Activated CD4-positive, alpha-beta T cell treated with anti-CD3 and anti-CD28 coated beads, Interleukin-2, amount 10 ng/mL, durations not matched to agents 24 days and 14 days (primary cell): ENCODE measurements at places on chromosomes 1 and 21. TPM values are rescaled to one million over a fixed set of nuclear protein-coding genes. Genes with fewer than 3 reads are reported as not detected.

The DNAJC16 gene
- 15.4 and 16.3 TPM in 2 replicates for total RNA-seq

DNA sequence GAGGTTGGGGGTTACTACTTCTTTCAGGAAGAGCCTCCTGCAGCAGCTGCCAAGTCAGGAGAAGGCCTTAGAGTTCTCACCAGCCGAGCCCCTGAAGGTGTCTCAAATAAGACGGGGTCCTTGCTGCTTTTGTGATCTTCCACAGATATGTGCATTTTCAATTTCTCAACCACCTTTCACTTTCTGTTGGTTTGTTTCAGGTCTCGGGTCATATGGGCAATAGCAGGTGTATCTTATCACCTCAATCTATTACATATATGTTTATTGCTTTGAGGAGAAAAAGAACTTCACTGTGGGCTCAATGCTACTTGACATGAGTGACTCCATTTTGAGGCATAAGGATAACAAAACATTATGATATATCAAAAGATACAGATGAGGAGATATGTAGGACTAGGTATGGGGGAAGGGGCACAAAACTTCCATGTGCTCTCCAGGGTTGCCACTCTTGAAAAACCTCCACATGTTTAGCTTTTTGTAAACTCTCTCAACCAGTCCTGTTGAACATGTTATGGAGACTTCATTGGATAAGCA lies 1171.4 kb upstream of the ADGRL2 start:
- no peak overlapping the region for H3K4me3 ChIP-seq
- no peak for DNase-seq
- H3K27ac ChIP-seq: no peak overlapping the region
- no peaks in the 10 kb centered on the region for H3K27me3 ChIP-seq
- no peaks in the 10 kb centered on the region for H3K36me3 ChIP-seq

The HMGN2 gene
- total RNA-seq: 528 and 545 TPM in 2 replicates

GRCh38 chr1:46476673-46477072 lies 13.0 kb upstream of the DMBX1 start:
- no peaks in the 10 kb centered on the region for H3K4me1 ChIP-seq
- peaks cover 47% of the 10 kb centered on the region for H3K27me3 ChIP-seq
- no peak overlapping the region for H3K4me3 ChIP-seq
- H3K27ac ChIP-seq: no peak overlapping the region

DNA sequence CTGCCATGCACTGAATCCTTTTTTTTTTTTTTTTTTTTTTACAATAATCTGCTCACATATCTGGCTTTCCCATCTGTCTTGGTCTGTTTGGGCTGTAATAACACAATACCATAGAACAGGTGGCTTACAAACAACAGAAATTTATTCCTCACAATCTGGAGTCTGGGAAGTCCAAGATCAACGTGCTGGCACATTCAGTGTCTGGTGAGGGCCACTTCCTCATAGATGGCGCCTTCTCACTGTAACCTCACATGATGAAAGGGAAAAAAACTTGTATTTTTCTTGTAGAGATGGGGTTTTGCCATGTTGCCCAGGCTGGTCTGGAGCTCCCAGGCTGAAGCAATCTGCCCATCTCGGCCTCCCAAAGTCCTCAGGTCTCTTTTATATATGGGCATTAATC lies 13.0 kb upstream of the PARP1 start:
- no peaks in the 10 kb centered on the region for H3K36me3 ChIP-seq
- no peak overlapping the region for H3K4me3 ChIP-seq

The TGFBR3 gene
- total RNA-seq: 5.3 and 7.4 TPM in 2 replicates

The CRP gene
- total RNA-seq: not detected in 2 replicates

The TMEM269 gene
- total RNA-seq: 0.12 TPM in 1 of 2 replicates, not detected in the other

The SELL gene
- total RNA-seq: 82.3 and 92.7 TPM in 2 replicates

The DNAJC6 gene
- total RNA-seq: 2.8 and 4.0 TPM in 2 replicates

- no peaks in the 10 kb centered on the region for H3K27me3 ChIP-seq
- no peaks in the 10 kb centered on the region for H3K4me1 ChIP-seq
- no peak for DNase-seq
Observed at GRCh38 chr1:75672528-75673393, 51.7 kb upstream of the ACADM start.

DNA sequence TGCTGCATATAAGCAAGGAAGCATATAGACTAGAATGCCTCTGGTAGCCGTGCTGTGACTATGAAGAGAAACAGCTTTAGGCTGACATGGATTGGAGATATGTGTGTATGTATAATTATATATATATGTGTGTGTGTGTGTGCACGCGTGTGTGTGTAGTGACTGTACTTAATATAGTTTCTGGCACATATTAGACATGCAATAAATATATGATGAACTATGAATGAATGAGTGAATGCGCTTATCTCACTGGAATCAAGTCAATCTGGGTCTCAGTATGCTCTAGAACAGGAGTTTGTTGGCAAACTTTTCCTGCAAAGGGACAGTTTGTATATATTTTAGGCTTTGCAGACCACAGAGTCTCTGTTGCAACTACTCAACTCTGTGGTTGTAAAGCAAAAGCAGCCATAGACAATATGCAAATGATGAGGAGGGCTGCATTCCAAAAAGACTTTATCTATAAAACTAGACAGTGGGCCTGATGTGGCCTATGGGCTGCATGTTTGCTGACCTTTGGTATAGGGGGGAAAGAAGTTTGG lies 482.9 kb upstream of the USP24 start:
- H3K27me3 ChIP-seq: no peaks in the 10 kb centered on the region
- no peaks in the 10 kb centered on the region for H3K36me3 ChIP-seq
- no peak overlapping the region for H3K4me3 ChIP-seq
- no peaks in the 10 kb centered on the region for H3K4me1 ChIP-seq
- DNase-seq: no peak

DNA sequence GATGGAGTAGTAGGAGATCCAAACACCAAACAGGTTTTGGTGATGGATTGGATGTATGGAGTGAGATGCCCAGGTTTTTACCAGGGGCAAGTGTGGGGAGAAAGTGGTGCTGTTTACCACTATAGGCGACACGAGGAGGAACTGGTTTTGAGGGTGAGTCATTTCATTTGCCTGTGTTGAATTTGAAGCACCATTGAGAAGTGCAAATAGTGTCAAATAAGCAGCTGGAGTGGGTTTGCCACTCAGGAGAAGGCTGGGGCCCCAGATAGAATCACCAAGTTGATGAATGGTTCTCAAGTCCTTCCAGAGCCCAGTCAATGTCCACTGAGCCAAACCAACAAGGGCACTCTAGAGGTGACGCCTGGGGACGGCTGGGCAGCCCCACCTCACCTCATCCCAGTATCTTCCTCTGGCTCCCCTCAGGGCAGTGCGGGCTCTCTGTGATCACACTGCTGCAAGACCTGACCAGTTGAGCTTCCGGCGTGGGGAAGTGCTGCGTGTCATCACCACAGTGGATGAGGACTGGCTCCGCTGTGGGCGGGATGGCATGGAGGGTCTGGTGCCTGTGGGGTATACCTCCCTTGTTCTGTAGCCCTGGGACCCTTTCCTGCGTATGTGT lies 9.4 kb downstream of the RUSC1 start:
- no peaks in the 10 kb centered on the region for H3K27me3 ChIP-seq
- H3K4me3 ChIP-seq: no peak overlapping the region
- no peak for DNase-seq
- H3K27ac ChIP-seq: no peak overlapping the region
- peaks cover 27% of the 10 kb centered on the region for H3K36me3 ChIP-seq
- H3K4me1 ChIP-seq: peaks cover 12% of the 10 kb centered on the region

GRCh38 chr1:11935057-11935412 lies 518 bp downstream of the PLOD1 start:
- peaks cover 6% of the 10 kb centered on the region for H3K4me1 ChIP-seq
- no peaks in the 10 kb centered on the region for H3K27me3 ChIP-seq
- H3K36me3 ChIP-seq: no peaks in the 10 kb centered on the region

DNA sequence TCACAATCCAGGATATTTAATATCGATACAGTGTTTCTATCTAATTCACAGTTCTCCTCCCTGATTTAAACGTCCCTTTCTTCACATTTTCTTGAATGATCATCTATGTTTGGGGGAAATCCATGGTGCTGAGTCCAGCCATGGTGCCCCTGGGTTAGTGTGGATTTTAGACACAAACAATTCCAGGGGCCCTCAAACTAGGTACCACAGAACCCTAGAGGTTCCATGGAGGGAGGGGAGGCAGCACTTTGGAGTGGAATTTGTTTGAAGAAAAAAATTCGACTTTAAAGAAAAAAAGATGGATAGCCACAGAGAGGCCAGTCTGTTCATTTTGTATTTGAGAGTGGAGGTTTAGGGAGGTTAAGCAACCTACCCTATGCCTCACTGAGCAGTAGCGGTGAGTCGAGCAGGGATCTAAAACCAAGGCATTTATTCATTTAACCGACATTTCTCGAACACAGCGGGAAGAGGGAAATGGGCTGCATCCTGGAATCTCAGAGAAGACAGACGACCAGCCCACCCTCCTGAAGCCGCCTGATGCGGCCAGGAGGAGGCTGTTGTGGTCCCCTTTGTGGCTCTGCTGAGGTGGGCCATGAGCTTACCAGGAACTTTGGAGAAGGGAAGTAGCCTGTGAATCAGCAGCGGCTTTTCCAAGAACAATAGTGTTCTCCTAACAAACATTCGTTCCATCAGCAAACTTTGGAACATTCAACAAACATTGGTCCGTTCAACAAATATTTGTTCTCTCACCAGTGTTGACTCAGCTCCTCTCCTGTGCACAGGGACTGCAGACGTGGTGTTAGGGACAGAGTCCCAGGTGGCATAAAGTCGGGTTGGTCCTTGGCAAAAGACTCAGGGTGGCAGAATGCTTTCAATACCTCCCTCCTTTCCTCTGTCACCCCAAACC lies 103.5 kb upstream of the ZBTB40 start:
- no peak for DNase-seq
- no peak overlapping the region for H3K27ac ChIP-seq
- no peak overlapping the region for H3K4me3 ChIP-seq

- no peak for DNase-seq
- no peaks in the 10 kb centered on the region for H3K4me1 ChIP-seq
- H3K36me3 ChIP-seq: no peaks in the 10 kb centered on the region
- no peak overlapping the region for H3K4me3 ChIP-seq
- no peak overlapping the region for H3K27ac ChIP-seq
- H3K27me3 ChIP-seq: peaks cover 24% of the 10 kb centered on the region
Observed at GRCh38 chr1:181947441-181947840, 114.1 kb downstream of the ZNF648 start.

- H3K27ac ChIP-seq: no peak overlapping the region
- H3K4me1 ChIP-seq: peaks cover 5% of the 10 kb centered on the region
Observed at GRCh38 chr1:205538235-205538840, 33.9 kb downstream of the CDK18 start.

The NECTIN4 gene
- 0.05 TPM in 1 of 2 replicates, not detected in the other for total RNA-seq
